ENCODE measurements at places on chromosomes 2 and 18.
A peak's percentile ranks its signal among the peaks of the same experiment; 100 is the strongest.

DNA sequence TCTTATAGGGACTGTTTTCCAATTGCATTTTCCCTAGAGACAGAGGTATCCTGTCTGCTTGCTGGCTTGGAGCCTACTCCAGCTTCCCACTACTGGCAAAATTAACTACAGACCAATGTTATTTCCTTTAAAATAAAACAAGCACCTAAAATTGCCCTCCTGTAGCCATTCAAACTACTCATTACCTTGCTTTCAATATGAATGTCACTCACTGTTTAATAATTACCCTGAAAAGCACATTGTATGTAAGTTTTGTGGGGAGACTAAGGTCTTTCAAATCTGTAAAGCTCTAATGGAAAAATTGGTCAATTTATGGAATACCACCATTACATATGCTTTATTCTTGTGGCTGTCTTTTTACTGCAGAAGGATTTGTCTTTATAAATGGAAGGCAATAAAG, 87.3 kb downstream of the DOCK10 start:
- peak; percentile 67 for DNase-seq

GRCh38 chr2:240877460-240878340, 9.1 kb downstream of the AGXT start:
- DNase-seq, result no peak

- no peak for DNase-seq
Measured at GRCh38 chr2:2831633-2832032, 500.6 kb upstream of the MYT1L start.

GRCh38 chr2:150292807-150293206, 194.7 kb downstream of the RND3 start:
- DNase-seq, result no peak

DNA sequence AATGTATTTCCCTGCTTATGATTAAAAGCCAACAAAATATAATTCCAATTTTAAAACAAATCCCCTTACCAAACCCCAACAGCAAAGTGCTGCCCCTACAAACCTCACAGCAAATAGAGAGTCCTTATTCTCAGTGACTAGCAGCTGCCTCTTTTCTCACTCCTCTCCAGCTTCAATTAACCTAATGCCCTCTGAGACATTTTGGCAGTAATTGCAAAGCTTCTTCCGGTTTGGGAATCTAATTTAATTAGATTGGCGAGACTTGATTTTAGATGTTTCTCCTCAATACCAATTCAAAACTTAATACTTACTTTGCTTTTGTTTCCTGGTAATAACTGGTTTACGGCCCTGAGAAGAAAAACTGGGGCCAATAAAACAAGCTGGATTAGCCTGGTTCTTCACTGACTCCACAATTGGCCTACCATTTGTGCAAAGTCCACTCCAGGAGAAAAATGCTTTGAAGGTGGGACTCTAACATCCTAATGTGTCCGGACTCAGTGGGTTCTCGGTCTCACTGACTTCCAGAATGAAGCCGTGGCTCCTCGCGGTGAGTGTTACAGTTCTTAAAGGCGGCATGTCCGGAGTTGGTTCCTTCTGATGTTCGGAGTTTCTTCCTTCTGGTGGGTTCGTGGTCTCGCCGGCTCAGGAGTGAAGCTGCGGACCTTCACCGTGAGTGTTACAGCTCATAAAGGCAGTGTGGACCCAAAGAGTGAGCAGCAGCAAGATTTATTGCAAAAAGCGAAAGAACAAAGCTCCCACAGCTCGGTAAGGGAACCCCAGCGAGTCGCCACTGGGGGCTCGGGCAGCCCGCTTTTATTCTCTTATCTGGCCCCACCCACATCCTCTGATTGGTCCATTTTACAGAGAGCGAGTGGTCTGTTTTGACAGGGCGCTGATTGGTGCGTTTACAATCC, 52.8 kb downstream of the SLC35F5 start:
- DNase-seq, result no peak

DNA sequence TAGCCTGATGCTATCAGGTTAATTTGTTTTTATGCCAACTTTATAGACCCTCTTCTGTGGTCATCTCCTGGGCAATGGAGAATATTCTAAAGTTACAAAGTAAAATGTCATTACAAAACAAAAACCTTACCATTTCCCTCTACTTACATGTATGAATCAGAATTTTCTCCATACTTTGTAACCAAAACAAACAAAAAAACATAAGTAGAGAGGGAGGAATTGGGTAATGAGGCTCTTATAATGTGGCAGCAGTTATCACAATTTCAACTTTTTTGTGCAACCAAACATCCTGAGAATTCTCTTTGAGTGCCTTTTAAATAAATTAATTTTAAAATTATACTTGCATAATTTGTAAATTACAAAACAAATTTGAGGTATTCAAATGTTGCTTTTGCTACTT, 332.8 kb downstream of the TXNL1 start:
- DNase-seq, result no peak

DNA sequence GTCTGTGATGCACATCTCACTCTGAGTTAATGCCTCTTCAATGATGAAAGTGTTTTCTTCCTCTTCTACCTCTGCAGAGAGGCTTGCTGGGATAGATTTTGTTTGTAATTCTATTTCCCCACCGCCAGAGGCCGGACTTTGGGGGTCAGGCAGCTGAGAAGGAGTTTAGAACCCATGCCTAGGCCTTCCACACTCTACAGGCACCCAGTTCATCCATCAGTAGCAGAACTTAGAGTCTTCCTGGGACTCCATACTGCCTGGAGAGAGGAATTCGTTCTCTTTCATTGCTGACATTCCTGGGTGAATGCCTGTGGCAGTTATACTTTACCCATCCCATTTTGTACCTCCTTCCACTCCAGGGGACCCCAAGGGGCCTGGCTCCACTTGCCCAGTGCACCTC, 9.1 kb downstream of the TPRKB start:
- no peak for DNase-seq

DNA sequence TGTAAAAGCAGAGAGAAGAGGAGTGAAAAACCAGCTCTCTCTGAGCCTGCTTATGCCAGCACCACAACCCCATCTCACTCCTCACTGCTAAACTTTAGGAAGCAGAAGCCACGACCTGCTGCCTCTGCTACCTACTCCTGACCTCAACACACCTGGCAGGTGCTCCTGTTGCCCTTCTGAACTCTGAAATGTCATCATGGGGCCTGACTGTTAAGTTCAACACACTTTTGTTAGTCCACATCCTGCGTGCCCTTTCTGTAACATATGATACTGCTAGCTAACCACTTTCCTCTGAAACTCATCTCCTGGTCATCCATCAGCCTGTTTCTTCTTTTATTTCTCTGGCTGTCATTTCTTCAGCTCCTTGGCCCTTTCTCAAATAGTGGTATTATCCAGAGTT, 118.1 kb downstream of the EPB41L3 start:
- no peak for DNase-seq

GRCh38 chr2:60215386-60215901, 338.0 kb downstream of the BCL11A start:
- DNase-seq, result no peak

GRCh38 chr2:197163712-197164140, 146.9 kb downstream of the ANKRD44 start:
- no peak for DNase-seq

GRCh38 chr18:78543201-78543725, 436.4 kb upstream of the SALL3 start:
- DNase-seq, result no peak

DNA sequence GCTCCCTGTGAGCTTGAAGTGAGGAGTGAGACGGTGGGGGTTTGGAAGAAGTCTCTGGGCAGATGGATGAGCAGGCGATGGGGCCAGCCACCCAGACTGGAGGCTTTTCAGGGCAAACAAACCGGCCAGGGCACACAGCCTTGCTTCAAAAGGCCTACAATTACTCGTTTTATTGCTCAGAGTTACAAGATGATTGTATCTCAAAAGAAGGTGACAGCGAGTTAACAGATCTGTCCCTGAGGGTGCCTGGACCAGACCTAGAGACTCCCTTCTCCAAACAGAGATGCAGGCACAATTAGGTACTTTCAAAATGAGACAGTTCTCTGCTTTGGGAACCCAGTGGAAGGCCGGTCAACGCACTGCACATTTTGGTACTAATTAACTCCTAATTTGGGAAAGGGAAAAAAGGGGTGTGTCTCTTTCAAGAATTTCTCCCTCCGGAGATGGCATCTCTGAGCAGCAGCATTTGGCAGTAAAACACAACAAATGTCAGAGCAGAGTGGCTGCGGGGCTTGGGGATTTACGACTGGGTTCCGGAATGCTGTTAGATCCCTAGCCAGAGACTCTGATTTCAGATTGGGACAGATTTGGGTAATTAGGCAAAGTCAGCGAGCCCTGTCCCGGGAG, 226.7 kb downstream of the TTC32 start:
- no peak for DNase-seq

DNA sequence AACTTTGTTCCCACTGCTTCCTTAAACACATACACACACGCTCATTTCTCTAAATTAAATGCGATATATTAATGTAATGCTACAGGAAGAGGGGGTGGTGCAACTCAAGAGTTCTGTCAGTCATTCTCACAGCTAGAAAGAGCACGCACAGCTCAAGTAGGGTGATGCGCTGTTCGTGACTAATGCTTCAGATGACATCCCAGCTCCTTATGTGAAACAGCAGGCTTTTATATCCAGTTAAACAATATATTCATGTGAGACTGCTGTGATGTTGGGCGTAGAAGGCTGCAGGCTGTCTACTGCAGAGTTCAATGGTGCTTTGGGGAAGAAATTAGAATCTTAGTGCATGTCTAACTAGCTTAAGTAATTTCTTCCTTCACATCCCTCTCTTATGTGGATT, 912.6 kb upstream of the FSHR start:
- no peak for DNase-seq

GRCh38 chr2:236012155-236012554, 156.0 kb downstream of the GBX2 start:
- DNase-seq, result no peak

GRCh38 chr2:237875256-237876060, 16.0 kb downstream of the RAMP1 start:
- no peak for DNase-seq

DNA sequence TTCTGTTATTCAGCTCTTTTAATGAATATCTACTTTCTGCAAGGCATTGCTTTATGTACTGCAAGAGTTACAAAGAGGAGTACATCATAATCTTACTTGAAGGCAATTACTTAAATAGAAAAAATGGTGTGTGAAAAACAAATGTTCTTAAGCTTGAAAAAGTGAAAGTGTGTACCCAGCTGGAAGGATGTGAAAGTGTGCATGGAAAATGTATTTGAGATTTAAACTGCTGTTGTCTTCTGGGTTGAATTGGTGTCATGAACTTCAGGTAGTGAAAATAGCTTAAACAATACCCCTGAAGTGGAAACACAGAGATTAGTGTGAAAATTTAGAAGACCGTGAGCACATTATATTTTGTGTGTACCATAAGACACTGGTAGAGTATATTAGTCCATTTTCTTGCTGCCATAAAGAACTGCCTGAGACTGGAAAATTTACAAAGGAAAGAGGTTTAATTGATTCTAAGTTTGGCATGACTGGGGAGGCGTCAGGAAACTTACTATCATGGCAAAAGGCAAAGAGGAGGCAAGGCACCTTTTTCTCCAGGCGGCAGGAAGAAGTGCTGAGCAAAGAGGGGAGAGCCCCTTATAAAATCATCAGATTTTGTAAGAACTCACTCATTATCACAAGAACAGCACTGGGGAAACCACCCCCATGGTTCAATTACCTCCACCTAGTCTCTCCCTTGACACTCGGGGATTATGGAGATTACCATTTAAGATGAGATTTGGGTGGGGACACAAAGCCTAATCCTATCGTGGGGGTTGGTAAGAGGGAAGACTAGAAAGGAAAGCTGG, 38.8 kb downstream of the SCN2A start:
- DNase-seq, result no peak

GRCh38 chr18:59202258-59202820, 17.6 kb upstream of the GRP start:
- DNase-seq, result no peak

DNA sequence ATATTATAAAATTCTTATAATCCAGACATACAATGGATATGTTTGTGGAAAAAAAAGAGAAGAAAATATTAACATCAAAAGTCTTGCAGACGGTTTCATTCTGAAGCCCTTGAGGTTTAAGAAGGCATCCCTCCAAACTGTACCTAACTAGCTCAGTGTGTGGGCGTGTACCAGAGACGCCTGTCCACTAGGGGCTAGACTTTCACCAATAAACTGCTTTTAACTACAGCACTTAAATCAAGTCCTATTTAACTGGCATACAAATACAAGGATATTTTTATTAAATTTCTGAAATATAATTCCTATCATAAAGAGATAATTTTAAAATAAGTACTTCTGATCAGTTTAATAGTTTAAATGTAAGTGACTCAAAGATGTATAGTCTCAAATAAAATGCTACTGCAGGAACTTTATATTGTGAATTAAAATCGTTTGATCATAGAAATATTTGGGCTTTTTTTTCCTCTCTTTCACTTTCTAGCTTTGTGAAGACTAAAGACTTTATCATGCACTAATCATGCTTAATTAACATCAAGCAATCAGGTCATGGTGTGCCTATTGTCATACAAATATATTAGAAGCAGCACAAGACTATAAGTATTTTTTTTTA, 437.7 kb downstream of the SATB2 start:
- DNase-seq, result no peak

DNA sequence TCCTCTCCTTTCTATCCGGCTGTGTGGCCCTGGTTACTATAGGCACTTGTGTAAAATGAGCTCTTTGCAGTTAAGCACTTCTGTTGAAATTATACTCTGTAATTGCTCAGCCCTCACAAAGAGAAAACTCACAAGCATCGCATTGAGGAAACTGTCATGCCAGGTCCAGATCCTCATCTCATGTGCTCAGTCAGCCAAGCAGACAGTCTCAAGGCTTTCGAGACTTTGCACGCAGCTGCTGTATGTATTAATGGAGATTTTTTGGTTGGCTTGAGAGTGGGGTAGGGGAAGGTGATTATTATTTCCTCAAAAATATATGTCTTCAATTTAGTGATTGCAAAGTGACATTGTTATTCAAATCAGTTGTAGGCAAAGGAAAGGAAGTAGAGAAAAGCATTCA, 33.0 kb upstream of the PHLPP1 start:
- peak; percentile 22 for DNase-seq

- DNase-seq, result no peak
Measured at GRCh38 chr2:6545336-6545735, 320.4 kb downstream of the CMPK2 start.

DNA sequence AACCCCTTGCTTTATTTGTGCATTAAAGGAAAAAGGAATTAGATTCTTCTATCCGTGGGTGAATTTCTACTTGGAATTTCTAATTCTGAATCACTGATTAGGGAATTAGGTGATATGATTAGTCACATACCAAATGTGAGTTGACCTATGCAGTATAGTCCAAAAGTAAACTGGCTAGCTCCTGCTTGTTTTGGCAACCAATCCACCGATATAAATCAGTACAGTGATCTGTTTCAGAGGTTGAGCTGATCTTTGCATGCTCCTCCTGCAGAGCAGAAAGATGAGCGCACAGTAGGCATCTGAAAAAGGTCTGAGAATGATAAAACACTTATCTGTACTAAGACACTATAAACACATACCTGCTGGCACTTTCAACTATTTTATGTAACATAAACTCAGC, 86.6 kb downstream of the LRP1B start:
- DNase-seq, result no peak

- DNase-seq, result no peak
Measured at GRCh38 chr2:71665168-71666093, 212.1 kb downstream of the DYSF start.

- DNase-seq, result no peak
Measured at GRCh38 chr18:67896451-67896850, 379.9 kb upstream of the DSEL start.

- no peak for DNase-seq
Measured at GRCh38 chr2:46379213-46380037, 82.2 kb downstream of the EPAS1 start.

GRCh38 chr2:39524061-39524460, 87.0 kb upstream of the MAP4K3 start:
- DNase-seq, result no peak

All from NCI-H1436 treated with DMSO at 0.1 percent for 48 hours (cell line).